ENCODE measurements at places on chromosomes 3 and 15.

GRCh38 chr3:53158765-53159155, 2.2 kb upstream of the PRKCD start:
- no peak for DNase-seq

DNA sequence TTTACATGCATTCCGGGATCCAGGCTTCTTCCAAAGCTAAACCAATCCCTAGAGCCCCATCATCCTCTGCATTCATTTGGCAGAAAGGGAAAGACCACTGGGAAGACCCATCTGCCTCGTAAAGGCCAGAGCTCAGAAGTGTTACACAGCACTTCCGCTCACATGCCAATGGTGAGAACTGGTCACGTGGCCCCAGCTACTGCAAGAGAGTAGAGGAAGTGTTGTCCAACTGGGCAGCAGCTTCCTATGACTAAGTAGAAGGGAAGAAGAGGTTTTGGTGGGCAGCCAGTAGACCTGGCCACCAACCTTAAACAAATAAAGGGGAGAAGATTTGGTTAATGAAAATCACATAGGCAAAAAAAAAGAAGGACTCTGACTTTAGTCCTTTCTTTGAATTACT, 74.4 kb upstream of the PPP2R3A start:
- DNase-seq: no peak

DNA sequence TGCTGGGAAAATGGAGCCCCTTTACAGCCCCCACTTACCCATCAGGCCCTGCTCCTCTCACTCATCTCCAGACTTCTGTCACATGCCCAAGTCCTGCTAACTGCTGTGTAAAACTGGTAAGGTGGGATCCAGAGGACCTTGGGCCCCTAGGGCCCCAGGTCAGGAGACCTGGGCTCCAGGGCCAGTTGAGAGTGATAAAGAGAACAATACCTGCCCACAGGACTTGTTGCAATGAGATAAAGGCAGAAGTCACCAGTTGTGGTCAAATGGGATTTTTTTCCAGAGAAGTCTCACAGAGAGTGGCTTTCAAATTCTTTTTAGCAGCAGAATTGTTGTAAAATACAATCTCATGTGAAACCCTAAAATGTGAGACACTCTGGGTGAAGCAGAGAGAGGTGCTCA, 753 bp downstream of the FURIN start:
- no peak for DNase-seq

- DNase-seq: no peak
These were observed 464.9 kb downstream of the MFSD1 start for GRCh38 chr3:159266779-159267178.

GRCh38 chr3:59268170-59268569, 218.3 kb upstream of the CFAP20DC start:
- no peak for DNase-seq
